ENCODE measurements at places on chromosomes 11 and 22.
A peak's percentile ranks its signal among the peaks of the same experiment; 100 is the strongest.

DNA sequence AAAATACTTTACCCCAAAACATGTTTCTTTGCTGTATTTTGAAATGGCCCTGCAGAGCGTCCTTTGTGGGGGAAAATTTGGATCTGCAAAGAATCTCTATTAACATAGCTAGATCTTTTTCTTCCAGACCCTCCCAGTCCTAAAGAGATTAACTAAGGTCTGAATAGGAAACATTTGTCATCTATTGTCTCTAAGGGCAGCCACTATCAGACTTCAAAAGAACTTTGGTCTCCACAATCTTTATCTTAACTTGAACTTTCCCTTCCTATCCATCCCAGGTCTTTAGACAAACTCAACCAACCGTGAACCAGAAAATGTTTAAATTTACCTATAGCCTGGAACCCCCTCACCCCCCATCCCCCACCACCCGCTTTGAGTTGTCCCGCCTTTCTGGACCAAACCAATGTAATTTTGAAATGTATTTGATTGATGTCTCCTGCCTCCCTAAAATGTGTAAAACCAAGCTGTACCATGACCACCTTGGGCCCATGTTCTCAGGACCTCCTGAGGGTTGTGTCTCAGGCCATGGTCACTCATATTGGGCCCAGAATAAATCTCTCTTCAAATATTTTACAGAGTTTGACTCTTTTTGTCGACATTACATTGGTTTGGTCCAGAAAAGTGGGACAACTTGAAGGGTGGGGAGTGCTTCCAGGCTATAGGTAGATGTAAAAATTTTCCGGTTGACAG is 3.5 kb upstream of the KRTAP5-9 start:
- H3K4me3 ChIP-seq: no peak overlapping the region
- no peaks in the 10 kb centered on the region for H3K27me3 ChIP-seq
- DNase-seq: no peak
- H3K27ac ChIP-seq: no peak overlapping the region
- H3K36me3 ChIP-seq: no peaks in the 10 kb centered on the region

DNA sequence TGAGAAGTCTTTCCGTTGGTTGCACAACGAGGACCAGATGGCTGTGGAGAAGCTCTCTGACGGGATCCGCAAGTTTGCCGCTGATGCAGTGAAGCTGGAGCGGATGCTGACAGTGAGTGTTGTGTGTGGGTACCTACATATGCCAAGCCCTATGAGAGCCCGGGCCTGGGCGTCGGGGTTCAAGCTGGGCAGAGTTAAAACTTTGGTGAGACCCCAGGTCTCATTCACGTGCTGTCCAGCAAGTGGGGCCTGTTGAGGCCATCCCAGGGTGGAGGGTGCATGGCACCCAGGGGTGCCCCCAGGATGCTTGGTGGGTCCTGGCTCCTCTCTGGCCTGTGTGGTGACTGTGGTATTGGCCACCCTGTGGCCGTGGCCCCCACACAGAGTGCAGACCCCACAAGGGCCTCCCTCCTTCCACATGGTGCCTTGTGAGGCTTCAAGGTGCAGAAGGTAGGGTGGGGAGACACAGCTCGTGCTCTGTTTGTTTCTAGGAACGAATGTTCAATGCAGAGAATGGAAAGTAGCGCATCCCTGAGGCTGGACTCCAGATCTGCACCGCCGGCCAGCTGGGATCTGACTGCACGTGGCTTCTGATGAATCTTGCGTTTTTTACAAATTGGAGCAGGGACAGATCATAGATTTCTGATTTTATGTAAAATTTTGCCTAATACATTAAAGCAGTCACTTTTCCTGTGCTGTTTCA is 12.8 kb downstream of the GATD1 start:
- H3K27ac ChIP-seq: no peak overlapping the region
- no peak for DNase-seq
- no peaks in the 10 kb centered on the region for H3K4me1 ChIP-seq
- H3K27me3 ChIP-seq: no peaks in the 10 kb centered on the region
- H3K4me3 ChIP-seq: no peak overlapping the region
- peaks cover 84% of the 10 kb centered on the region for H3K36me3 ChIP-seq

DNA sequence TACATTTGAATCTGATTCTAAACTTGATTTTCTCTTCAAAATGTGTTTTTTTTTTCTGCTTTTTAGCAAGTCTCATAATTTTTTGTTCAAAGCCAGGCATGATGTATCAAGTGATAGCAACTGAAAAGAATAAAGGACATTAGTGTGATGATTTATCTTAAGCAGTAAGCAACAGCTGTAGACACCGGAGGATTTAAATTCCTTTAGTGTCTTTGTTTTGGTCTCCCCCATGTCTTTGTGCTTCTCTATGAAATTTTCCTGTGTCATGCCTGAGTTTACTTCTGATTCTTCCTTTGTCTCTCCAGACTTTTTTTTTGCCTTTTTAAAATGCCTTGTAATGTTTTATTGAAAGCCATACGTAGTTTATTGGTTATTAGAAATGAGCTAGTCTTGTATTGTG is 934.2 kb upstream of the RAG2 start:
- no peaks in the 10 kb centered on the region for H3K27me3 ChIP-seq
- no peak overlapping the region for H3K27ac ChIP-seq
- H3K4me1 ChIP-seq: no peaks in the 10 kb centered on the region
- DNase-seq: no peak

DNA sequence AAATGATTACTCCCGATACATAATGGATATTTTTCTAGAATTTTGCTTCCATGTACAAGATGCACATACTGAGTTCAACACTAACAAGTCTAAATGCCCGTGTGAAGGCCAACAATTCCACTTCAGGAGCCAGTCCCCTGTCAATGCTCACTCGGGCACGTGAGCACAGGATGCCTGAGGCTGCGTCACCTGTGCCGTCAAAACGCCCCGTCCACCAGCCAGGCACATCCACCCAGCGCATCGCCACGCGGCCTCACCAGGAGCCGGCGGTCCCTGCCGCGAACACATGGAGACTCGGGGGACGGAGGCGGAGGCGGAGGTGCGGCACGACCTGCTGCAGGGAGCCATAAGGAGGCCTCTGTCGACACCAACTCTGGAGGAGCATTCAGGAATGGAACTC is 9.8 kb downstream of the TOLLIP start:
- H3K36me3 ChIP-seq: peaks cover 8% of the 10 kb centered on the region
- peaks cover 55% of the 10 kb centered on the region for H3K4me1 ChIP-seq
- H3K27ac ChIP-seq: peak overlapping the region; percentile 74
- H3K4me3 ChIP-seq: peak overlapping the region; percentile 7

- no peak overlapping the region for H3K27ac ChIP-seq
- H3K27me3 ChIP-seq: no peaks in the 10 kb centered on the region
- H3K4me3 ChIP-seq: no peak overlapping the region
Observed at GRCh38 chr22:38124236-38124974, 13.9 kb upstream of the BAIAP2L2 start.

GRCh38 chr22:46517255-46517761 is 20.1 kb downstream of the CELSR1 start:
- no peak for DNase-seq
- no peaks in the 10 kb centered on the region for H3K36me3 ChIP-seq
- no peak overlapping the region for H3K27ac ChIP-seq
- no peak overlapping the region for H3K4me3 ChIP-seq
- no peaks in the 10 kb centered on the region for H3K27me3 ChIP-seq

DNA sequence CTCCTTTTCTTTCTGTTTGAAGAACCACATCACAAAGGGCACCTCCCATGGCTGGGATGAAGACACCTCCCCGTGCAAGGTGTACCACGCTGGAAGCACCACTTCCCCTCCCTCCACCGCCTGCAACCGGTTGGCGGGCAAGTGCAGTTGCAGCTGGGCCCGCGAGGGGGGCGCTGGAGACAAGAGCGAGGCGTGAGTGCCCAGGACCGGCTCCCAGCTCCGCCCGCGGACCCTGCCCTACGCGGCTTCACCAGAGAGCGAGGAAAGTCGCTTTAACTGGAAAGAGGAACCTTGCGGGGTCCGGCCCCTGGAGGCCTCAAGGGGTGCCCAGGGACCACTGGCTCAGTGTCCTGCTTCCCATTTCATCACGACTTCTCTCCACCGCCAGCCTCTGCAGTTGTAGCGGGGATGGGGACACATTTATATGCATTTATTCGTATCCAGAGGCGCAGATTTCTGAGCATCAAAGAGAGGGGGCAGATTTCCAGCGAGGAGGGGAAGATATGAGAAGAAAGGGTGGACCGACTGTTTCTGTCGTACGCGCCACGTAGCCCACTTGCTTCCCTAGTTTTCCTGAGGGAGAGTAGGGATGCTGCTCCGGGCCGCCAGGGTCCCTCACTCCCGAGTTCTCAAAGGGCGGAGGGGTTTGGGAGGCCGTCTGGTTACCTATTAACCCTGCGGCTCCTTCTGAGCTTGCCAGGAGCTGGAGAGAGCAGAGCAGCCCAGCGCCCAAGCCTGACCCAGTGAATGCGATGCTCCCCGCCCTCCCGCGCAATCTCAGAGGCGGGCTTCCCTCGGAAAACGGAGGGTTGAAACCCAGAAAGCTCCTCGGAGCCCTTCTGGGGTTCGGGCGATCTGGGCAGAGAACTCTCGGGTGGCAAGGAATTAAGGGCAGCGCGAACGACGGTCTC is 3.5 kb downstream of the ESAM start:
- H3K4me3 ChIP-seq: peak overlapping the region; percentile 54
- peak; percentile 96 for DNase-seq
- H3K27me3 ChIP-seq: peaks cover 5% of the 10 kb centered on the region
- H3K27ac ChIP-seq: peak overlapping the region; percentile 35

GRCh38 chr22:49464037-49464436 is 363.6 kb downstream of the BRD1 start:
- H3K36me3 ChIP-seq: no peaks in the 10 kb centered on the region
- no peak overlapping the region for H3K4me3 ChIP-seq
- no peaks in the 10 kb centered on the region for H3K4me1 ChIP-seq
- H3K27ac ChIP-seq: no peak overlapping the region
- DNase-seq: no peak

GRCh38 chr22:43007519-43008102 is 7.3 kb downstream of the PACSIN2 start:
- peak overlapping the region; percentile 74 for H3K27ac ChIP-seq
- no peak overlapping the region for H3K4me3 ChIP-seq
- no peak for DNase-seq
- no peaks in the 10 kb centered on the region for H3K27me3 ChIP-seq

Data from esophagus muscularis mucosa (tissue), 4 donors.